ENCODE measurements at places on chromosomes 6 and 20.

- DNase-seq = no peak
Measured at GRCh38 chr20:60906555-60906954, 345.5 kb upstream of the CDH4 start.

DNA sequence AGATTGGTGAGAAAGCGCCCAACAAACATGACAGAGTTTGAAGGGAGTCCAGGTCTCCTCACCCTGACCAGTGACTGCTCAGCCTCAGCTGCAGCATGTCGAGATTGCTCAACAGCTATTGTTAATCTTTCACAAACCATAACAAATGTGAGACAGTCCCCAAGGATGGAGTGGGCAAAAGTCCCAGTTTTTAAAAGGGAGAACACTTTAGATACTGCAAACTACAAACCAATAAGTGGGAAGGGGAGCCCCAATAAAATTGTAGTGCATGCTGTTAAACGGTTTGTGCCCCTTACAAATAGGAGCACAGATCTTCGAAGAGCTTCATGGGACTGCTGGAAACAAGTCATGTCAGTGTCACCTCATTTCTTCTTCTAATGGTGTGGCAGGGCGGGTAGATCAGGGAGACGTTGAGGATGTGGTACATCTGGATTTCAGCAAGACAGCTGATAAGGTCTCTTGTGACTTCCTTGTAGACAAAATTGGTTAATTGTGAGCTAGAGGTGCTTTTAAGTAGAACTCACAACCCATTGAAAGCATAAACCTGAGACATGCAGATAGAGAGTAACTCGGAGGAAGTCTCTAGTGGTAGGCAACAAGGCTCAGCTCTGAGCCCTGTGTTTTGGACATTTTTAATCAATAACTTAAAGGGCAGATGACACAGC is 134.0 kb upstream of the ARMC2 start:
- DNase-seq = no peak

DNA sequence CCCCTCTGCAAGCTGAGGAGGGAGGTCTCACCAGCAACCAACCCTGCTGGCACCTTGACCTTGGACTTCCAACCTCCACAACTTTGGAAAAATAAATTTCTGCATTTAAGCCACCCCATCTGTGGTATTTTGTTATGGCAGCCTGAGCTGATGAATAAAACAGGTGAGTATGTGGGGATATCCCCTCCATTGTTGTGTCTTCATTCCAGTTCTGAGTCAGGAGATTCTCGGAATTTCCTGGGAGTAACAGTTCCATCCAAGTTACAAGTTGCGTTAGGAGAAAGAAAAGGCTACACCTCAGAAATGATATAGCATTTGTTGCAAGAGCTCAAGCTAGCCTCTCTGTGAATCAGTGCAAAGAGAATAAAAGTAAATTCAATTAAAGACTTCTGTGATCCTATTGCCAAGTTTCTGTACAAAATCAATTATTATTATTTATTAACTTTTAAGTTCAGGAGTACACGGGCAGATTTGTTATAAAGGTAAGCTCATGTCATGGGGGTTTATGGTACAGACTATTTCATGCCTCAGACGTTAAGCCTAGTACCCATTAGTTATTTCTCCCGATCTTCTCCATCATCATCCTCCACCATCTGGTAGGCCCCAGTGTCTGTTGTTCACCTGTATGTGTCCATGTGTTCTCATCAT is 153.0 kb downstream of the NKAIN2 start:
- DNase-seq = no peak

DNA sequence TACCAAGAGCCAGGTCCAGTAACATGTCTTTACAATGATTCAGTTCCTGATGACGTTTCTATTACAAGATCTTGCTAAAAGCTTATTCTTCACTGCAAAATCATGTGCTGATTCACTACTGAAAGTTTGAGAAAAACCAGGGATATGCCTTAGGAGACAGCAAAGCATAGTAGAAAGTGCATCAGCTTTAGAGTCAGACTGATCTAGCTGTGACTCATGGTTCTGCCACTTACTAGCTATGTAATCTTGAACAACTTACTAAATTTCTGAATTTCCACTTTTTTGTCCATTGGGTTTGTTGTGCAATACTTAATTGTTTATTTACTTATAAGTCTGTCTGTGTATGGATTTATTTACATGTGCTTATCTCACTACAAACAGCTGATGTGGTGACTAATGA is 198.5 kb upstream of the RSPO3 start:
- DNase-seq = no peak

Data from NCI-H2107 (cell line).